ENCODE measurements at places on chromosomes 11 and 22.

DNA sequence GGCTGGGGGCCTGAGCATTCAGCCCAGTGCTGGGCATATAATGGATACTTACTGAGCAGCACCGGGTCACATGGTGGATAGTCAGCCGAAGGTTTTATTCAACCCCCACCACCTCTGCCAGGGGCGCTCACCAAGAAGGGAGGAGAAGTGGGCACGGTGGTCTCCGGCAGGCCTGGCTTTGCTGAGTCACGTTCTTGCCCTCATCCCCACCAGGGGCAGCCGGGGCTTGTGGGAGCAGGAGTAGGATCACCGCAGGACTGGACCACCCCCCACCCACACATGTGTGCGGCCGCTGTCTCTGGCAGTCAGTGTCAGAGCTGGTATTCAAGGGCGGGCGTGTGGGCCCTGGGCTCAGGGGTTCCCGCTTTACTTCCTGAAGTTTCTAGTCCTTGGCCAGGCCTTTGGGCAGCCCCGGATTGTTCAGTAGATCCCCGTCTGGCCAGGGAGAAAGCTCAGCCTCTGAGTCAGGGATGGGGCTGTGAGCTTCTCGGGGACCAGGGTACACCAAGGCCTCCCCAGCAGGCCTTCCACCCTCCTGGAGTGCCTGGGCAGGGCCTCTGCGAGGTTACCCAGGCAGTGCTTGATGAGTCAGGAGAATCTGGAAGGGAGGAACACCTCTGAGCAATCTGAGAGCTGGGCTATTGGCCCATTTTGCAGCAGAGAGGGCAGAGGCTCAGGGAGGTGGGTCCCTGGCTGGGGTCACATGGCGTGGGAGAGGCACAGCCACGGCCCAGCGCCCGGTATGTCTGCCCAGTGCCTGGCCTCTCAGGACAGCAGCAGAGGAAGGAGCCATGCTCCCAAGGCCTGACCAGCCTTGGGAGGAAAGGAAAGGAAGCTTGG is 60.6 kb downstream of the RTL6 start:
- DNase-seq: no peak

DNA sequence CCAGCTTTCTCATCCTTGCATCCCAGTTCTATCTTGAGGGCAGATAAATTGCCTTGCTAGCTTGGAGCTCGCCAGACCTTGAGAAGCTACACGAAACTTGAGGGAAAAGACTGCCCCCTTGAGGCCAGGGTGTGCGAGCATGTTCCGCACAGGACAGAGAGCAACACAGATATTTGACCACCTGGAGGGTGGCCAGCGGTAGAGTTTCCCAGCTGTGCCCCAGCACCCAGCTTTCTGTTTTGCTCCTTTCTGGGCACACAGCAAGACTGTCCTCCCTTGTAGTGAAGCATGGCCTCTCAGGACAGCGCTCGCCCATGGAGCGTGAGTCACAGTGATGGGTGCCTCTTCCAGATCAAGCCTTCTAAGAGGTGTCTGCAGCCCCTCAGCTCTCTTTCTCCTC is 23.5 kb downstream of the SPATA19 start:
- no peak for DNase-seq

DNA sequence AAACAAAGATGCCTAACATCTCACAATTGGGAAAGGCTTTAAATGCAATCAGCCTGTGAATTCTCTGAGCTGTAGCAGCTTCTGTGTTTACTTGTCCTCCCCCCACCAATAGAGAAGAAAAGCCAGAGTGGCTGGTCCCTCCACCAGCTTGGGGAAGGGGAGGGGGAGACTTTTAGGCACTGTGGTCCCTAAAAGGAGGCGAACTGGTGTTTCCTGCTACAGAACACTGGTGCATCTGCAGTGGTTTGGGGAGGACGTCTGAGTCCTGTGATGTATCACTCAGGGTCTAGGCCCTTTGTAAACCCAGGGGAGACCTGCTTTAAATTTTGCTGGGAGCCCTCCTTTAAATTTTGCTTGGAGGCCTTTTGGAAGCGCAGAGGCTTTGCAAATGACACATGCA is 16.9 kb downstream of the TNRC6B start:
- peak; percentile 42 for DNase-seq

DNA sequence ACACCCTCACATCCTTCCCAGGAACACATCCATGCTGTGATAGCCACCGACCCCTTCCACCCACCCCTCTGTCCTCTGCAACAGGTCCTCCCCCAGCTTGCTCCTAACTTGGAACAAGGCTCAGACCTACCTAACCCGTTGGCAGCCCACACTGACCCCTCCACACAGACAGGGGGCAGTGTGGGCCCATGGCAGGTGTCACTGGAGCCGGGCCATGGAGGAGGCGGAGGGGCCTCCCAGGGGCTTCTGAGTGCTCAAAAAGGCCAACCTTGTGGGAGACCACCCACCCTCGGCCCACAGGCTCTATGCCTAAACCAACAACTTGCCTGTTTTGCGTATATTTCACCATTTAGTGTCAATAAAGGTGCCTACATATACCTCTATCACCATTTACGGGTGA is 57.0 kb downstream of the CERK start:
- DNase-seq: no peak

GRCh38 chr22:48084041-48084728 is 1321.7 kb downstream of the TBC1D22A start:
- DNase-seq: no peak

GRCh38 chr22:48960576-48960975 is 867.1 kb downstream of the BRD1 start:
- peak; percentile 22 for DNase-seq

GRCh38 chr11:34630544-34630943 is 9.7 kb downstream of the EHF start:
- no peak for DNase-seq

GRCh38 chr11:1072821-1073231 is 1.8 kb upstream of the MUC2 start:
- no peak for DNase-seq

- no peak for DNase-seq
Measured at GRCh38 chr11:1772270-1773130, 8.8 kb upstream of the CTSD start.

- DNase-seq: no peak
Measured at GRCh38 chr22:42577623-42578240, 24.0 kb downstream of the SERHL2 start.

- DNase-seq: no peak
Measured at GRCh38 chr11:134283461-134284230, 7.5 kb downstream of the GLB1L3 start.

DNA sequence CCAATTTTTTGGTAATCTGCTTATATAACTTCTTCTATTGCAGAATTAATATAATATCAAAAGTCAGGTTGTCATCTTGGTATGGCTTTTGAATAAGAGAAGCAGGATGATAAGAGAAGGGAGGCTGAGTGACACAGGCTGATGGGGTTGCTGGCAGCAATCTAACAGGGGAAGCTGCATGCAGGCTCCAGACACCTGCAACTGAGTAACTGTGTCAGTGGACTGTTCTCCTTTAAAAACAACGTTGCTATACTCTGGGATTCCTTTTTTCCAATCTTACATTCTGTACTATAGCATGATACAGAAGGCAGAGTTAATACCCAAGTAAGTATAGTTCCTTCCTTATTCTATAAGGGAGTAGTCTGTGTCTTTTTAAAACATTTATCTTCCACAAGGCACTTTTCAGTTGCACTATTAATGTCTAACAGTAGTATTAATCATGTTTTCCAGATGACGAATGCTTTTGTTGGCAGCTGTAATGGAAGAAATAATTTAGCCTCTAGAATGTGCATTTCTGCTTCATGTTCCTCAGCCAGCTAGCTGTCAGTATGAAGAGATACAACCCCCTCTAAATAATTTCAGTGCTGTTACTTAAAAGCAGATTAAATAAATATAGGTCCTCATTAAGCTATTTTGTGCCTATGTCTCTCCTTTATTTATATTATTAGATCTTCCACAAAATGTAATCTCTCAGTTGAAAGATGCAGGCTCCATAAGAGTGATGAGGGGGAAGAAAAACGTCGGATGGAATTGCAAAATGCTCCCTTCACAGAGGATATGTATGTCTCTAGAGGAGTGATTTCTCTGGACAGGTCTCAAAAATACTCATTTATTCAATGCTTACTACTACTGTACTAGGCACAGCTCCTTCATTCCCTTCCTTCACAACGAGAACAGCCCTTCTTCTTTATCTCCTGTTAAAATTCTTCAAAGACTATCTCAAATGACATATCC is 50.8 kb downstream of the ATG16L2 start:
- DNase-seq: no peak

GRCh38 chr22:26214466-26214865 is 45.2 kb downstream of the SEZ6L start:
- DNase-seq: no peak

- DNase-seq: no peak
Measured at GRCh38 chr11:34625576-34625975, 4.7 kb downstream of the EHF start.

- no peak for DNase-seq
Measured at GRCh38 chr11:26780376-26781085, 58.7 kb upstream of the SLC5A12 start.

- no peak for DNase-seq
Measured at GRCh38 chr22:23831781-23832180, 7.0 kb downstream of the DERL3 start.

- DNase-seq: no peak
Measured at GRCh38 chr11:68950270-68950669, 30.5 kb downstream of the MRGPRD start.

DNA sequence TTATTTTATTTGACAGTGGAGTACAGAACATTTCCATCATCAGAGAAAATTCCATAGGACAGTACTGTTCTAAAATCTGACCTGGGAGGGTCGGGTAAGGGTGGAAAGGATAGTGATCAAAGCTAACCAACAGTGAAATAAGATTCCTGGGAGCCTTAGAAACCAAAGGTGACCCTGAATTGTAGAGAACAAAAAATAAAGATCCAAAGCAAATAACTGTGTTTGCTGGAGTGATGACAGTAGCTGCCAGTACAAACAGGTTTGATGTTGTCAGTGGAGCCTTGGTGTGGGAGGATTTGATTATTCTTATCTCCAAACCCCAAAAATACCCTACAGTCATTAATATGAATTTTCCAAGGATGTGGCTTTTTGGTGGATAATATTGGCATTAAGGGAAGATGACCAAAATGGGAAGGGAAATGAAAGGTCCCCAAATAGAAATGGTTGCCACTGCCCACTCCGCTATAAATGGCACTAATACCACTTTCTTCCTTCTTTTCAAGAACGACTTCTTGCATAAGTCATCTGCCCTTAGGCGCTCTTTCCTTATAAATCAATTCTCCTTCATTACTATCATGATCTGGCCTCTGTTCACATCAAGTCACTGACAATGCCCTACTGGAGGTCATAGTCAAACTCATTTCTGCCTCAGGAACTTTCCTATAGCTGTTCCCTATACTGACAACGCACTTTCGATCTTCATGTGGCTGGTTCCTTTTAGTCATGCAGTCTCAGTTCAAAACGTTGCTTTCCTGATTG is 44.4 kb downstream of the EHF start:
- no peak for DNase-seq

- DNase-seq: no peak
Measured at GRCh38 chr11:121595717-121596161, 143.0 kb upstream of the SORL1-AS1 start.

DNA sequence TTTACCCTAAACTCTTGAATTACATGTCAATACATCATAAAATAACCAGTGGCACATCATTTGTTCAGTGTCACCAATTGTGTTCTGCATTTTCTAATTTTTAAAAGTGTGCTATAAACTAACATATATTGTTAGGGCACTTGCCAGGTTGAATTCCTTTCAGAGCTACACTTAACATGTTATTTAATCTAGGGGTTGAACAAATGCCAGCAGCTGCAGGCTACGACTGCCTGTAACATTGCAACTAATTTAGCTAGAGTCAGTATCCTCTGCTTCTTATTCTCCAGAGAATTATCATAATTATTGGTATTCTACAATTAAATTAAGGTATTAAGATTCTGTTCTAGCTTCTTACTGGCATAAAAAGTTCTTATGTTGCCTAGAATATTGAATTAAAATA is 46.4 kb upstream of the ARHGAP42 start:
- no peak for DNase-seq

GRCh38 chr11:57979532-57980079 is 44.1 kb upstream of the OR9Q1 start:
- DNase-seq: no peak

- DNase-seq: no peak
Measured at GRCh38 chr11:22461626-22462025, 123.4 kb downstream of the SLC17A6 start.

- DNase-seq: no peak
Measured at GRCh38 chr11:115745610-115746512, 241.6 kb upstream of the CADM1 start.

GRCh38 chr11:112392904-112393303 is 132.2 kb upstream of the PLET1 start:
- no peak for DNase-seq

DNA sequence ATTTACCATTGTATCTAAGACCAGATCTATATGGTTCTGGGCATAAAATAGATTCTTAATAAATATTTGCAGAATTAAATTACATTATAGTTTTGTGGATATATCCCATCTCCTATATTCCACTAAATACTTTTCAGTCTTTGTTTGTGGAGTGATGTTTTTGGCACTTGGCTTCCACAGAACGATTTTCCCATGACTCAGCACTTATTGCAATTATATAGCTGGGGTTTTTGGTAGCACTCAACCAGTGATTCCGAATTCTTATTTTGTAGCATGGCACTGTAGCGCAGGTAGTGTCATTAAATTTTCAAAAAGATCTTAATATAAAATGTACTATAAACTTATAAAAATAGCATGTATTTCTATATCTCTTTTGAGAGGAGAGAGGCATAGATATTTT is 221.2 kb downstream of the TRPC6 start:
- no peak for DNase-seq

- DNase-seq: no peak
Measured at GRCh38 chr11:63826471-63827190, 12.3 kb upstream of the MARK2 start.

- DNase-seq: no peak
Measured at GRCh38 chr22:27456696-27457503, 344.7 kb downstream of the MN1 start.

DNA sequence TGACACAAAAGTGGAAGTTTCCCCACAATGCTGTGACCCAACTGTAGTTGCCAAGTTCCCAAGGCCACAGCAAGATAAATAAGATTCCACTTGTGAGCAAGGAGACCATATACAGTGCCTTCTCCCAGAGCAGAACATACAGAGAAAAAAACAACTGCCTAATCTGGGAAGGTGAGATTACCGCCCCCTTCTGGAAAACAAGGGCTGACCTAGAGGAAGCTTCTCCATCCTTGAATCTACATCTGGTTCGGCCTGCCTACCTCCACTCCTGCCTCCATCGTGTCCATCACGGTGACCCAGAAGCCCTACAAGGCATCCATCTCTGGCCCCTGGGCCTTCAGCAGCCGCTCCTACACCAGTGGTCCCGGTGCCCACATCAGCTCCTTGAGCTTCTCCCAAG is 6.1 kb upstream of the RNASEH2C start:
- no peak for DNase-seq
